ENCODE measurements at places on chromosomes 12 and 14.

GRCh38 chr14:78530078-78530477, 359.9 kb downstream of the NRXN3 start:
- DNase-seq = peak; percentile 67

- no peak for DNase-seq
Observed at GRCh38 chr14:24329736-24330135, 5.1 kb downstream of the ADCY4 start.

- DNase-seq = no peak
Observed at GRCh38 chr12:109137055-109137454, 20.7 kb downstream of the ACACB start.

DNA sequence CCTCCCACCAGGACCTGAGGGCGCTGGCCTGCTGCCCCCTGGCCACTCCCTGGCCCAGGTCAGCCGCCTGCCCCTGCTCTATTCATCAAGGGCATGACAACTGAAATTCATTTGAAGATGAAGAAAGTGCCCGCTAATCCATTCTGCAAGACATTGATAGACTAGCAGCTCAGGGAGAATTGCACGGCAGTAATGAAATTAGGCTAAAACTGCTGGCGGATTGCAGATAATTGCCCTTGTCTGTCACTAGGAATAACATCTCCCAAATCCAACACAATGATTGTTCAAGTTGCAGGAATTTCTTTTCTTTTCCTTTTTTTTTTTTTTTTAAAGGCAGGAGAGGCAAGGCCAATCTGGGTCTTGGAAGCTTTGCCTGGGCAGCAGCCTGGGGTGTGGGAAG, 44.5 kb downstream of the MVK start:
- DNase-seq = no peak

DNA sequence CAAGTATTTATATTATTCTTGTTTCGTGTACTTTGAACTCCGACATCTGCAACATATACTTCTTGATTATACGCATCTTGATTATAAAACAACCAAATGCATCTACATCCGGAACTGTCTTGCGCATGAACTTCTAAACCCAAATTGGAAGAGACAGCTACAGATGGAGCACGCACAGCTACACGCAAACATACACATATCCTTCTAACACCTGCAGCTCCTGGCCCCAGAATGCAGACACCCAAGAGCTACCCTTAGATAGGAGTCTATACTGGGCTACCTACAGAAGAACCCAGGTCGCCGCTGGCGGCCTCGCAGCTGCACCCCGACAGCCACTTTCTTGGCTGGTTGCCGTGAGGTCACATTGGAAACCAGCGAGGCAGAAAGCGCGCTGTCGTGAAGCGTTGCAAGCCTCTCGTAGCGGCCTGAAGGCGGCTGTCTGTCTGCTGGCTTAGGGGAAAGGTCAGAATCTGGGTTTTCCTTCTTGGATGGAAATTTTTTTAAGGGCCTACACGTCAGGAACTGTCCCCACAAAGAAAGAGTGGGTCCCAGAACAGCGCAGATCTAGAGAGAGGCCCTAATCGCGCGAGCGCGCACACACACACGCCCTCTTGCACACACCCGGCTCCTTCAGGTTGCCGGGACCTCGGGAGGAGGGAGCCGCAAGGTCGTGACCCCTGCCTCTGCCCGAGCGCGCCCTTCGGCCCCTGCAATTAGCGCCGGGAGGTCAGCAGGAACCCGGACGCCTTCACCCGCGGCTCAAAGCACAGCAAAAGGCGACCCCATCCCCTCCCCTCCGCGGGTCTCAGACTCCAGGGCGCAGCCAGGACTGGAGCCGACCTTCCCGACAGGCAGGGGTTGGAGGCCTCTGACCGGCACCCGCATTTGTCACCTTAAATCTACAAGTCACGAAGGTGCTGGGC, 17.0 kb downstream of the TBX3 start:
- no peak for DNase-seq

DNA sequence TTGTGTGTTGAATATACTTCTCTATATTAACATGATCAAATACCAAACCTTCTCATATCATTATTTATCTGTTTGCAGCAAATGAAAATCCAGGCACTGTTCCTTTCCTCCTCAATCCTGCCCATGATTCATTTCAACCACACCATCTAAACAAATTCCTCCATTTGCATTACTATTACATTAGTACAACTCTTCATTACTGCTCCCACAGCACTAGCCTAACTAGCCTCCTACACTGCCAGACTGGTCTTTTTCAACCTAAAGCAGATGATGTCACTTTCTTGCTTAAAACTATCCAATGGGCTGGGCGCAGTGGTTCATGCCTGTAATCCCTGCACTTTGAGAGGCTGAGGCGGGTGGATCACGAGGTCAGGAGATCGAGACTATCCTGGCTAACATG, 117.3 kb upstream of the MYF6 start:
- no peak for DNase-seq

- peak; percentile 79 for DNase-seq
Observed at GRCh38 chr14:24806061-24806678, 172.2 kb upstream of the GZMB start.

DNA sequence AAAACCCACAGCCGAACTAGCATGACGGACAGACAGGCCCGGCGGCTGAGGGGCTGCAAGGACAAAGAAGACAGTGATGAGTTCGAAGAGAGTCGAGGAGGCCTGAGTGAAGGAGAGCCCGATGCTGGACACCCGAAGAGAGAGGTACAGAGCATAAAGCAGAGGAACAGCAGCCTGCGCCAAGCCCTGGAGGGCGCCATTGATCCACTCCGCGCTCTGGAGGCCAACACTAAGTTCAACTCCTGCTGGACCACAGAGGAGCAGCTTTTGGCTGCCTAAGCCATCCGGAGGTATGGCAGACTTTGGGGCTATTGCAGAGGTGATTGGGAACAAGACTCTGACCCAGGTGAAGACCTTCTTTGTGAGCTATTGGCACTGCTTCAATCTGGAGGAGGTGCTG, 7.8 kb upstream of the PLXNC1 start:
- DNase-seq = no peak

- peak; percentile 41 for DNase-seq
Observed at GRCh38 chr14:76486251-76486743, 110.4 kb downstream of the ESRRB start.

DNA sequence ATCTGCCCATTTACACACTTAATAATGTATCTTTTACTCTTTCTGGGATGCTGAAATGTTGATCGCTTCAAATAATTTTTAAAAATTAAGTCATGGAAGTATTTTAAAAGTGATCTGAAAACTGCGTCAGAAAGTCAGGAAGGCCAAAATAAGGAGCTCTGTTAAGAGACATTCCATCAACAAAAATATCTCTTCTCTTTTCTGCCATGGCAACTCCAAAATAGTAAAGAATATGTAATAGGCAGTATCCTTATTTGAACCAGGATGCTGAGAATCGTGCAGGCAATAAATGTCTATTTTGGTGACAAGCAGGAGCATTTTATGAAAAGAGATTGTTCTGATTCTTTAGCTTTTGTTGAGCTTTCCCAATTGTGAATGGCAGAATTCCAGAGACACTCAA, 81.8 kb upstream of the PPP1R12A start:
- DNase-seq = no peak

DNA sequence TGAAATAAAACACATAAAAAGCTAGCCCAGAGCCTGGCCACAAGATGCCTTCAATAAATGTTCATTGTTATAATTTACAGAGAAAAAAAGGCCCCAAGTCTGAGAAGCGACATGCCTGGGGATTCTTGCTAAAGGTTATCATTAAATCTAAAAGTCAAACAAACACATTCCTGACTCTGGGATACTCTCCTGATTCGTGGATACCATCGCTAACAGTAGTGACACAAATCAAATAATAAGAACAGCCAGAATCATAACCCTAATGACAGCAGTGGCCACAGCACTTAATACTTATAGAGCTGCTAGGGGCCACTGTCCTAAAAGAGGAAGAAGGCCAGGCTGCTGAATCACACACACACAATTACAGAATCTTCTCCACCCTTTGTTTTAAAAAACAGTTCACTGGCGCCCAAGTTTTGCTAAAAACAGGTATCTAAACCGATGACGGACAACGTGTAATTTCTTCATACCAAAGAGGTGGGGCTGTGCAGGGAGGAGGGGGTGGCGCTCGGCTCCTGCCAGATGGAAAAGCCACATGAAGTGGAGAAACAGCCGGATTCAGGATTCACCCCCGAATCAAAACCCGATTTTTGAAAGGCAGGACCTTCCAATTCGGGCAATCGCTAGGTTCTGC, 1.2 kb downstream of the CLIP1 start:
- DNase-seq = peak; percentile 46

- DNase-seq = no peak
Observed at GRCh38 chr14:35553808-35554207, 19.8 kb downstream of the INSM2 start.

DNA sequence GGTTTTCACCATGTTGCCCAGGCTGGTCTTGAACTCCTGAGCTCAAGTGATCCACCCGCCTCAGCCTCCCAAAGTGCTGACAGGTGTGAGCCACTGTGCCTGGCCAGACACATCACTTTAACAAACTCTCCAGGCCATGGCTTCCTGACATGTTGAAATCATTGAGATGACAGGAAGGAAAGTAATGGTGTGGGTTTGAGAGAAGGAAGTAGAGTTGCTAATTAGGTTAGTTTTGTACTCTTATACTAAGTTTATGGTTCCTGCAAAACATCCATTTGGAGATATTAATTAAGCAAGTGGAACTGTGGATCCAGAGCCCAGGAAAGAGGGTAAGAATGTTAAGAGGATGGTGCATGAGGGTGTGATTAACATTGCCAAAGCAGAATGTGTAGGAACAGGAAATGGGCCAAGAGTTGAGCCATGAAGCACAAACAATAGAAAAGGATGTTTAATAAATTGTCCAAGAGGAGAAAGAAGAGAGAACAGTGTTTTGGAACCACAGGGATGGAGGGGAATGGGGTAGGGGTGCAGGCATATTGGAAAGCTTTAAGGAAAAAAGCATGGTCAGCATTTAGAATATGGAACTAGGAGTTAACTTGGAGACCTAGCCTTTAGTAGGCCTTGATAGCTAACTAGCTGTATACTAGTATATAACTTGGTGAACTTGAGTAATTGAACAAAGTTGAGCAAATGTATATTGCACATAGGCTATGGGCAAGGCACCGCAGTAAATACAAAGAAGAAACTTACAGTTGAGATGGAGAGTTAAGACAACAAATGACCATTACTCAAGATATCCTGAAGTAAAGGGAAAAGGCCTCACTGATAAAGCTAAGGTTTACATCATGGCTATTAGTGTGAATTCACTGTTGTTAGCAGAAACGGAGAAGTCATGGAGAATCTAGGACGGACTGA, 91.3 kb upstream of the DNM1L start:
- no peak for DNase-seq

- DNase-seq = no peak
Observed at GRCh38 chr12:30296486-30296885, 399.2 kb downstream of the IPO8 start.

- no peak for DNase-seq
Observed at GRCh38 chr12:67634303-67634761, 14.2 kb upstream of the DYRK2 start.

DNA sequence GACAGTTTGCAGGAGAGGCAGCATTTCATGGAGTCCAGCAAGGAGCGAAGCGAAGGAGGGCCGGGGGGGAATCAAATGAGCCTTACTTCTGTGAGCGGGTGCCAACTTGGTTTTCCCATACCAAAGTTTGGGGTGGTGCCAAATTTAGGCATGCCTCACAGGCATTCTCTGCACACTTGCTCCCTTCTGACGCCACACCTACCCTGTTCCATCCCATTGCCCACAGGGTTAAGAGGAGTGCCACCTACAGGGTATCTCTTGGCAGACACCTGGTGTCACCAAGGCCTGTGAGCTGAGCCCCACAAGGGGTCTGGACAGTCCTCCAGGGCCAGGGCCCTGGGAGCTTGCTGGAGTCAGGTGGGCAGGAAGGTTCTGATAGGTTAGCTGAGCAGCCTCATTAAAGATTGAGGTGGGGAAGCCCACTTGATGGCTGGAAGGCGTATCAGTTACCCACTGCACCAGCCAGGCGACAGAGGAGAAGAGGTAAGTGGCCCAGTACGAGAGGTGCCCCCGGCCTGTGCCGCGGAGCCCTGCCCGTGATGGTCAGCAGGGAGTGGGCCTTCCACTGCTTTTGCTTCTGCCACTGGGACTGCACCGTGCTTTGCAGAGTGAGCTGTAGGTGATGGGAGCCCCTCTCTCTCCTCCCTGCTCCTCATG, 45.2 kb downstream of the DEGS2 start:
- DNase-seq = no peak

- no peak for DNase-seq
Observed at GRCh38 chr12:31478425-31478824, 112.5 kb downstream of the DENND5B start.

GRCh38 chr12:49809381-49809905, 18.8 kb downstream of the NCKAP5L start:
- no peak for DNase-seq

DNA sequence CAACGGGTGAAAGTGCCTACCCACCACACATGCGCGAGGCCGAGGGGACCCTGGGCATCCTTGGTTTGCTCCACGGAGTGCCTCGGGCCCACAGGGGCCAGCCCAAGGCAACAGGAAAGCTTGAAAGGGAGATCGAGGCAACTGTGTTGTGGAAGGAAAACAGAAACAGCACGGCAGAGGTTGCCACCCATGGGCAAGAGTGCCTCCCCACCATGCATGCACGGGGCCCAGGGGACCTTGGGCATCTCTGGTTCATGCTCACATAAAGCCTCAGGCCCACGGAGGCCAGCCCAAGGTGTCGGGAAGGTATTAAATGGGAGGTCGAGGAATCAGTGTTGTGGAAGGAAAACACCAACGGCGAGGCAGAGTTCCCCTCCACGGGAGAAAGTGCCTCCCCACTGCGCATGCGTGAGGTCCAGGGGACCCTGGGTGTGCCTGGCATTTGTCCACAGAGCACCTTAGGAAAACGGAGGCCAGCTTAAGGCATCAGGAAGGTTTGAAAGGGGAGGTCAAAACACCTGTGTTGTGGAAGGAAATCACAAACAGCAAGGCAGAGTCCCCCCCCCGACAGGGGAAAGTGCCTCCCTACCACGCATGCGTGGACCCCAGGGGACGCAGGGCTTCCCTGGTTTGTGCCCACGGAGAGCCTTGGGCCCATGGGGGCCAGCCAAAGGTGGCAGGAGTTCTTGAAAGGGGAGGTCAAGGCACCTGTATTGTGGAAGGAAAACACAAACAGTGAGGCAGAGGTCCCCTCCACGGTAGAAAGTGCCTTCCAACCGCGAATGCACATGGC, 367.3 kb downstream of the ALG10 start:
- DNase-seq = no peak

DNA sequence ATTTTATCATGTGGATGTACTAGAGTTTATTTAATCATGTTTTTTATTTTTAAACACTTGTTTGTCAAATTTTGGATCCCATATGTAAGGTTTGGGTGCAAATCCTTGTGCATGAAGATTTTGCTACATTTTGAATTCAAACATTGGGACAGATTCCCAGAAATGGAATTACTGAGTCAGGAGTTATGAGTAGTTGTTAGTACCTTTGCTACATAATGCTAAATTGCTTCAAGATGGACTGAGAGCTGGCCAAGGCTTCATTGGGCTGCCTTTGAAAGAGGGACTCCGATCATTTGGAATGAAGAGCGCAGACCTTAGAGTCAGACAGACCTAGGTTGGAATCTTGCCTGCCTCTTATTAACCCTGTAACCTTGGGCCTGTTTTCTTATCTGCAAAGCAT, 154.9 kb upstream of the PWP1 start:
- DNase-seq = no peak
